Fibroblast of mammary gland (primary cell): ENCODE measurements at places on chromosomes 7 and 10.
A peak's percentile ranks its signal among the peaks of the same experiment; 100 is the strongest.

DNA sequence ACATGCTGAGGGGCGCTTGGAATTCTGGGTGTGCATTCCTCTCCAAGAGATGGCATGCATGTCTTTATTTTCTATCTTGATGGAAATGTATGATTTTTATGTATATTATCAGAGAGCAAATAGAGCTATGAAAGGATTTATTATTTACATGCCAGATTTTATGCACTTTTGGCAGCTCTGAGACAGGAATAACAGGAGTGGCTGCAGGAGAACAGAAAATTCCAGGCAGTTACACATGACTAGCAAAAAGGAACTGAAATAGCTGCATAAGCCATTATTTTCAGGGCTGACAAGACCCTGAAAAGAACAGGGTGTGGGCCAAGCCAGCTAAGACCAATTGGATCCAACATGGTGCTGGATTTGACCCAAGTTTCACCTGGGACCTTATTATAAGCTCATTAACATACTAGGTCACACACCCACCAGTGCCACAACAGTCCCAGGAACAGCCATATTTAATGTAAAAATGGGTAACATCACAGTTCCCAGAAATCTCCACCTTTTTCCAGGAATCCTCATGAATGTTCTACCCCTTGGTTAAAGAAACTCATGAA, 43.2 kb upstream of the ACSL5 start:
- DNase-seq, result no peak

DNA sequence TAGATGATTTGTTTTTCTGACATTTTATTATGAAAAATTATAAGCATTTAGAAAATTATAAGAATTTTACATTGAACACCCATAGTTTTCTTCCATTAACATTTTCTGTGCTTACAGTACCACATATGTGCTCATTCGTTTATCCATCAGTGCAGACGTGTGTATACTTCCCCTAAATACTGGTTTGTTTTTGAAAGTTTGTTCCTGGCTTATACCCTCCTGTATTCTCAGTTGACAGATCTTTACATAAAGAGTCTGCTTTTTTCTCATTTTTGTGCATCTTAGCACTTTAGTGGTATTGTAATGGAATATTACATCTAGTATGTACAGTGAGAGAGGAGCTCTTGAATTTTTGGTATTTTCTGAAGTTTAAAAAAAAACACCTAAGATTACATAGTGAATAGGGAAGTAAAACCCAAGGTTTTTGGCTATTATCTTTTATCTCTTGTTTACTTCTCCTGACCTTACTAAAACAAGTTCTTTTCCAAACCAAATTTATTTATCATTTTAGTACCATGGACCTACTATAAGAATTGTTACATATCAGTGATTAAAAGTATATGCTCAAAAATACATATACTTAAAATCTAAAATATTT, 8.1 kb downstream of the DLD start:
- no peak for DNase-seq

DNA sequence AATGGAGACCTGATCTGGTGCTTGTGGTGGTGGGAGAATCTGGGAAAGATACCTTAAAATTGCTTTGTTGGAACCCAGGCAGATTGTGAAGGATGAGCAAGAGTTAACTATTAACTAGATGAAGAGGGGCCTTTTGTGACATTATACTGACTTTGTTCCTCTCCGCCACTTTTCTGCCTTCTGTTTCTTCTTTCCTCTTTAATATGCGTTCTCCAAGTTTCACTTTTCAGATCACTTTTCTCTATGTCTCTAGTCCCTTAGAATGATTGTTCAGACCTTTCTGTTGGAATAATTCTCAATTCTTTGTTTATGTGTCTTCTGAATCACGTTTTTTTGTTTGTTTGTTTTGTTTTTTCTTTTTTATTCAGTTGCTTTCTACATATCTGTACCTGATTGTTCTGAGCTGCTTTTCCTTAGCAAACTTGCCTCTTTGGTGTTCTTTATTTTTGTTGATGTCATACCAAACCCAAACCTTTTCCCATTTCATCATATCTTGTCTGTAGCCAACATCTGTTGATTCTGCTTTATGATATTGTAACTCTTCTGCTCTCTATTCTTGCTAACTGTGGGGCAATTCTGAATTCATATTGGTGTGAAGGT, 2.8 kb downstream of the BMPR1A start:
- DNase-seq, result no peak

- DNase-seq, result no peak
Observed at GRCh38 chr7:128865303-128865702, 2.6 kb downstream of the ATP6V1F start.

- no peak for DNase-seq
Observed at GRCh38 chr7:4006687-4007086, 675.4 kb upstream of the FOXK1 start.

DNA sequence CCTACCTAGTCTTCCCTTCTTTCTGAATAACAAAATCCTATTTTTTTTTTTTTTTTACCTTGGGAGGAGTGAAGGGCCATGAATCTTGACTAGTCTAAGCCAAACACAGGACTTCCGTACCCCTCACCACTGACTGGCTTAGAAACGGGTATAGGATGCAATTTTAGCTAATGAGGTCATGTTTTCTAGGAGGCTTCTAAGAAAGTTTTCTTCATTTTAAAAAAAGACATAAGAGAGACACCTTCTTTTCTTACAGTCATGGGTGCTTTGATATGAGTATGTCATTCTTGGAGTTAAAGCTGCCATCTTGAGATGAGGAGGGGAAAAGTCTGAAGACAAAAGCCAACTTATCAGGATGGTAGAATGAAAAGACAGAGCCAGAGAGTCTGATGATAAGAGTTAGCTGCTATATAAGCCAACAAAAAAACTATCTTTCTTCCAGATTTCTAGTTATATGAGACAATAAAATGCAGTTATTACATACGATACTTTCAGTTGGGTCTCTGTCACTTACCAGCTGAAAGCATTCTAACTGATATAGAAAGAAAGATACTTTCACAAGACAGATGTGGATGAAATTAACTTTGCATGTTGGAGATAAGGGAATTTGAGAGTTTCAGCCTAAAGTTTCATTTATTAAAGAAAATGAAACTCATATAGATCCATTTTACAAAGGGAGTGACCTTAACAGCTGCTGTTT, 34.0 kb downstream of the ZNF438 start:
- DNase-seq, result no peak

- DNase-seq, result peak; percentile 100
Observed at GRCh38 chr7:41955893-41956675, 253.2 kb upstream of the INHBA start.

GRCh38 chr10:33120700-33121099, 162.7 kb upstream of the ITGB1 start:
- DNase-seq, result no peak

GRCh38 chr7:19621740-19622139, 87.1 kb downstream of the POLR1F start:
- peak; percentile 70 for DNase-seq

DNA sequence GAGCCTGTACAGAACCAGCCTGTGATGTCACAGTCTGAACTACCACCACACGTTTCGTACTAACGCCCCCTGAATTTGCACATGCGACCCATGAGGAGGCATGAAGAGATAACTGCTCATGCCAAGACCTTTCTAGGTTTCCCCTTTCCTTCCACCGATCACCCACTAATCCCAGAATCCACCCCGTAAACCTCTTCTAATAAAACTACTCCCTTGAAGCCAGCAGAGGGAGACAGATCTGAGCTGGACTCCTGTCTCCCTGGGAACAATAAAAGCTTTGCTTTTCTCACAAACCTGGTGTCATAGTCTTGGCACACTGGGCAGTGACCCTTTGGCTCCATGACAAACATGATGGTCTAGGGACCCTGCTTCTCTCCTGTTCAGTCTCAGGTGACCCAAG, 144.5 kb downstream of the FRMD4A start:
- peak; percentile 11 for DNase-seq

GRCh38 chr10:54614072-54614471, 187.0 kb downstream of the PCDH15 start:
- DNase-seq, result peak; percentile 4

- no peak for DNase-seq
Observed at GRCh38 chr10:30705625-30706149, 76.1 kb upstream of the LYZL2 start.

DNA sequence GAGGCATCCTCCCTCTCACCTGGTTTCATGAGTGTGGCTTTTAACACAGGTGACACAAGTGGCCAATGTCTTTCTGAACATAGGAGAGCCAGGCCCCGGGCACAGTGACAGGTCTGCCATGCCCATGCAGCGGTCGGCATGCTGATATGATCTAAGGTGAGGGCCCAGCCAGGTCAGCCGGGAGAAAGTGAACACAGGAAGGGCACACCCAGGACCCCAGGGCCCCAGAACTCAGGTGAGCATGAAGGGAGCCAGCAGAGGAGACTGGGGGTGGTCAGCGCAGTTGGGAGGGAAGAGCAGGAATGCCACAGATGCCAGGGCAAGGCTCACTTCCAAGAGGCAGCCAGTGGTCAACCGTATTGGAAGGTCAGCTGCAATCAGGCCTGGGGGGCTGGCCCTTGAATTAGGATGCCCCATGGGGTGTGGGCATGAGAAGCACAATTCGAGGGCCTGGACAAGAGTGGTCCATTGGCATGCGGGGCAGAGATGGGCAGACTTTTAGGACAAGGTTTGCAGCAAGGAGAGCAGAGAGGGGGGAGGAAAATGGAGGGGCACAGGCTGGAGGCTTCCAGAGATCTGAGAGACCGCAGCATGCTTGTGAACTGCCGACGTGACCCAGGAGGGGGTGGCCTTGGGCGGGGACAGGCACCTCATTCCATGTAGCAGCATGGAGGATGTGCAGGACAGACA, 3.9 kb upstream of the INPP5A start:
- DNase-seq, result no peak

DNA sequence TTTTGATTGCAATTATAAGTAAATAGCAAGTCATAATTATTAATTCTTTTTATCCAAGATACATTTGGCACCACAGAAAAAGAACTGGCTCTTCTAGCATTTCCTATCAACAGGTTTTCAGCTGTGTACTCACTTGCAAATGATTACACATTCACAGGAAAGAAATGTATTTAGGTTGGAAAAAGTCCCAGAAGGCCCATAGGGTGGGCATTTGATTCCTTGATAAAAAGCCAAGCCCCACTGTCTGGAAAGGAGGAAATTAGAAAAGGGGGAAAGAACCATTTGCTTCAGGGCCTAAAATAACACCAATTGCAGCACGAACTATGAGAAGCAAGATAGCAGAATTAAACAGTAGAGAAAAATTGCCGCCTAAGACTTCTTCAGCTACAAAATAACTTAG, 80.8 kb upstream of the COL1A2 start:
- DNase-seq, result no peak

GRCh38 chr10:60916025-60916424, 28.0 kb downstream of the RHOBTB1 start:
- DNase-seq, result no peak

GRCh38 chr7:12524794-12525386, 45.6 kb upstream of the SCIN start:
- DNase-seq, result peak; percentile 72

DNA sequence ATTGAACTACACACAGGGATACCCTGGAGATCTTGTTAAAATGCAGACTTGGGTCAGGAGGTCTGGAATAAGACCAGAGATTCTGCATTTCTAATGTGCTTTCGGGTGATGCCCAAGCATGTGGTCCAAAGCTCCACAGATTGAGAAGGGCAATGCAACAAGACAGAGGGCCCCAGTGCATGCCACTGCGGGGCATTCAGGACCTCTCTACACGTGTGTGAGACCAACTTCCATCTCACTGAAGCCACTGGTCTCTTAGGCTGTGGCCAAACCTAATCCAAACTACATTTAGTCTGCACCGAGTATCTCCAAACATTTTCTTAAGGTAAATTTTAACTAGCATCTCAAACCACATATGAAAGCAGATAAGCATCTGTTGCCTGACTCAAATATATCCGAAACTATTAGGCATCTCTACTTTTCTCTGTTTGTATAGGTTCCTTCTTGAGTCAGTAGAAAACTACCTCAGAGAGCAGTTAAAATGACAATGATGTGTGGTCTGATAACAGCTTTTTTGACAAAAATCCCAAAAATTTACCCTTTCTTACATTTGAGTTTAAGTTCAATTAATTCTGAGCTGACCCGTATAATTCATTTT, 107.5 kb downstream of the ELMO1 start:
- no peak for DNase-seq

DNA sequence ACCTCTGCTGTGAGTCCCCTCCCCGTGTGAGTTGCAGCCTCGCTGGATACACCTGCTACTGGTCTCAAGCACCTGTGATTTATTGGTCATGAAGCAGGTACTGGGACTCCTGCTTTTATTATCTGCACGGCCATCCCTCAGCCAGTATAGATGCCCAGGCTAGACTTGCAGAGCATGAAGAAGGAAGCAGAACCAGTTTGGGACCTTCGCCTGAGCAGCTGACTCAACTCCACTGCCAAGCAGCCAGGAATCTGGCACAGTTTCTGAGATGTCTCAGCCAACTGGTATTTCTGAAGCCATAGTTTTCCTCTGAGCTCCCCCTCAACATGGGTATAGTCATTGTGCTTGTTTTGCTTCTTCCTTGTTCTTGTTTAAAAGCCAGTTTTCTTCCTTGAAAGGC, 28.0 kb upstream of the SLC39A12 start:
- peak; percentile 96 for DNase-seq

GRCh38 chr7:37450035-37450434, 1.4 kb upstream of the ELMO1 start:
- no peak for DNase-seq

DNA sequence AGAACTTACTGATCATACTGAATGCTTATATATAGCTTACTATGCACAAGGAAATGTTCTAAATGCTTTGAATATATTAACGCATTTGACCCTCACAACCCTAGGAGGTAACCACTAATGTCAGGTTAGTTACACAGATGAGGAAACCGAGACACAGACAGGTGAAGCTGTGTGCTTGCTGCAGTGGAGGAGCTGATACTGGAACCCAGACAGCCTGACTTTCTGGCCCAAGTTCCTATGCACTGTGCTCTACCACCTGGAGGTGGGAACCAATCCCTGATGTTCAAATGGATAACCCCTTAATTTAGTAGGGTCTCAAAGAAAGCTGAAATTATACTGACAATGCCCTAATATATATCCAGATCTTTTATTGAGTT, 119.6 kb downstream of the SORBS1 start:
- DNase-seq, result no peak

GRCh38 chr10:71234004-71234894, 21.9 kb downstream of the UNC5B start:
- DNase-seq, result no peak
